ENCODE measurements at places on chromosomes 11 and 22.

DNA sequence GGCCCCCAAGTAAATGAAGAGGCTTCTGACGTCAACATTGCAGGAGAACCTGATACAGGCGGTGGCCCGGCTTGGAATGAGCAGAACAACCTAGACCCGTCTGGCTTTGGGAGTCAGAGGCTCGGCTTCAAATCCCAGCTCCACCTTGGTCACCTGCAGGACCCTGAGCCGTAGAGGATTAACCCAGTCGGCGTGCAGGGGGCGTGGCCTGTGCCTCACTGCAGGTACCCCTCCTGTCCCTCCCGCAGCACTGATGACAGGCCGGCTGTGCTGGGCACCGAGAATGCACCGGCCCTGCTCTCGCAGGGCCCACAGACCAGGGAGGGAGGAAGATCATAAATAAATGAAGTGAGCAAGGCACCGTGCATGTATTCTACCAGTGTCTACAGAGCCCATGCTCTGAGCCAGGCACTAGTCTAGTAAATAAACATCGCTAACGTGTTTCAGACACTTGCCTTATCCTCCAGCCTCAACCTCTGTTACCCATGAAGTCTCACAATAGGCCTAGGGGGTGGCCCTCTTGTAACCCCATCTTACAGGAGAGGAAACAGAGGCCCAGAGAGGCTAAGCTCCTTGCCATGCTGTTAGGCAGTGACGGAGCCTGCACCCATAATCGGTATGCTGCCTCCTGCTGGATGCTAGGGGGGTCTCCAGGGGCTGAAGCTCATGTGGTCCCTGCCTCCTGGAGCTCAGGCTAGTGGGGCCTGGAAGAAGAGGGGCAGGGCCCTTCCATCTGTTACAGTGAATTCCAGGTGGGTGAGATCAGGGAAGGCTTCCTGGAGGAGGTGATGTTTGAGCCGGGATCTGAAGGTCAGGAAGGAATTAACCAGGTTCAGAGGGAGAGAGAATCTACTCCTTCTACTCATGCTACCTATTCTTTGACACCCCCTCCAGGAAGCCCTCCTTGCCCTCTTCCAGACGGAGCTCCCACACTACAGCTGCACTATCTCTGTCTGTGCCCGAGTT is 53.4 kb downstream of the RTL6 start:
- no peak for DNase-seq

- no peak for DNase-seq
These were observed 17.3 kb downstream of the IL10RA start for GRCh38 chr11:118003456-118003855.

- no peak for DNase-seq
These were observed 39.8 kb downstream of the MUC6 start for GRCh38 chr11:996681-997080.

DNA sequence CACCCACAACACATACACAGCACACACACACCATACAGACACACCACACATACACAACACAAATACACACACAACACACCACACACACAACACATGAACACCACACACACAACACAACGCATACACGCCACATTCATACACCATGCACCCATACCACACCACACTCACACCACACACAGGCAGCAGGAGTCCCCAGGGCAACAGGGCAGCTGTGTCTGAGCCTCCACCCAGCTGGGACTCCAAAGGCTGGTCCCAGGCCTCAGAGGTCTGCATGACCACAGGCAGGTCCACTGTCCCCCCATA is 3.3 kb upstream of the WNT7B start:
- no peak for DNase-seq

DNA sequence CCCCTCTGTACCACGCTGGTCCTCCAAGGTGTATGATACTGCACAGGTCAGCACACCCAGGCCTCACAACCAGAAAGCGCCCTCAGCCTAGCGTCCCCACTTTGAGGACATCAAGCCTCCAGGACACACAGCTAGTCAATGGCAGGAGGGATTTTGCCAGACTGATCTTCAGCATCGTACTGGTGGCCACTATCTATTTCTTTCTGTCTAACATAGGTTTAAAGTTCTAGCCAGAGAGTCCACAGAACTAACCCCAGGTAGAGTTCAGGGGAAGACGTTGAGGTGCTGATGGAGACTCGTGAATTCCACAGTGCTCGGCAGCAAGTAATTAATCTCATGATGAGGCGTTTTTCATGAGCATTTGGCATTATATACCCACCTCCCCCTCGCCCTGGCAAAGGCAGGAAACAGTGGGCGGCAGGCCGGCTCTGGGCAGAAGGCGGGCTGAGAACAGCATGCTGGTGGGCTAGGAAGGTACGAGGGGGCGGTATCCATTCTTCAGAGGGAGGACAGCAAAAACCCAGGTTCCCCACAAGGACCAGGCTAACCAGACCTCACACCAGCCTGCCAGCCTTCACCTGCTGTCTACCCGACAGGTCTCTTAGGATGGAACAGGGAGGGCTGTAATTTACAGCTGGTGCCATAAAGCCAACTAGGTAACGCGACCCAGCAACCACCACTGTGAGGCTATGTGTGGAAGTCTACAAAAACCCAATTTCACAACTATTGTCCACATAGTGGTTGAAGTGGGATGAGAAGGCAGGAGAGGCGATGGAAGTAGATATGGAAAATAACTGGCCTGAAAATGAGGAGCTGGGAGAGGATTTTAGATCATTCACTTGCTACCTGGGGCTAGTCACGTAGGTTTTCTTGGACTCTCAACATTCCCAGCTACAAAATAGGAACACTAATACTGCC is 18.5 kb downstream of the MYH9 start:
- no peak for DNase-seq

DNA sequence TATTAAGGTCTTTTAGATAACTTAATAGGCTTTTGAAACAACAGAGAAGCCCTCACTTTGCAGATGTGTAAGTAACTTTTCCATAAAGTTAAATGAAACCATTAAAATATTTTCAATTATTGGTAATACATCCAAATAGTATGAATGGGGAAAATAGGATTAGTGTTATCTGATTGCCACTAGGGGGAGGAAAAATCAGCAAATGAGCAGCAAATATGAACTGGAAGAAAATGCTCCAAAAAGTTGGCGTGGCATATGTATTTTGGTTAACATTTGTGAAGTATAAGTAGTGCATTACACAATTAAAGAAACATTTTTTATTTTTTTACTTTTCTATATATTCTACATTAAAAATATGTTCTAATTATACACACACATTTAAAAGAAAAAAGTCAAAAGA is 259.8 kb upstream of the ANO5 start:
- no peak for DNase-seq

GRCh38 chr11:14625586-14626205 is 17.9 kb upstream of the PDE3B start:
- no peak for DNase-seq

DNA sequence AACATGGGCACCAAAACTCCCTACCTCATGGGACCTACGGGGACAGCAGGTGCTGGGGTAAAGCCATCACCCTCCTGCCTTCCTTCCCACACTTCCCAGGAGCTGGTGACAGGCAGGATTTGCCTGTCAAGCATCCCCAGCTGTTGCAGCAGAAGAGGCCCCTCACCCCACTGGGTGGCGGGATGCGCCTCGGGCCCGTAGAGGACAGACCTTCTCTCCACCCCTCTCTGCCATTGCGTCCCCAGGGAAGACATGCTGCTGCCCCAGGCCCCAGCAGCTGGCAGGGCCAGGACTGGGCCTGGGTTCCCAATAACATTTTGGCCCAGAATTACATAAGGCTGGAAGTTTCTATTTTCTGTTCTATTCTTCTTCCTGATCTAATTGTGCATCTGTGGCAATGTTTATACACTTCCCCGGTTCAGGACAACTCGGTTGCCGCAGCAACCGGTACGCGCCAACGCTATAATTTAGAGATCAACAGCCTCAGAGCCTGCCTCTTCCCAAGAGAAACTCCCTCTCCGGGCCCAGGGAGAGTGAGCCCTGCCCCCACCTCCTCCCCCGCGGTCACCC is 25.4 kb downstream of the KCNJ4 start:
- no peak for DNase-seq

- DNase-seq, result no peak
These were observed 3.8 kb upstream of the BUD13 start for GRCh38 chr11:116776522-116776984.

GRCh38 chr11:13278609-13279486 is 1.3 kb downstream of the BMAL1 start:
- DNase-seq, result no peak

DNA sequence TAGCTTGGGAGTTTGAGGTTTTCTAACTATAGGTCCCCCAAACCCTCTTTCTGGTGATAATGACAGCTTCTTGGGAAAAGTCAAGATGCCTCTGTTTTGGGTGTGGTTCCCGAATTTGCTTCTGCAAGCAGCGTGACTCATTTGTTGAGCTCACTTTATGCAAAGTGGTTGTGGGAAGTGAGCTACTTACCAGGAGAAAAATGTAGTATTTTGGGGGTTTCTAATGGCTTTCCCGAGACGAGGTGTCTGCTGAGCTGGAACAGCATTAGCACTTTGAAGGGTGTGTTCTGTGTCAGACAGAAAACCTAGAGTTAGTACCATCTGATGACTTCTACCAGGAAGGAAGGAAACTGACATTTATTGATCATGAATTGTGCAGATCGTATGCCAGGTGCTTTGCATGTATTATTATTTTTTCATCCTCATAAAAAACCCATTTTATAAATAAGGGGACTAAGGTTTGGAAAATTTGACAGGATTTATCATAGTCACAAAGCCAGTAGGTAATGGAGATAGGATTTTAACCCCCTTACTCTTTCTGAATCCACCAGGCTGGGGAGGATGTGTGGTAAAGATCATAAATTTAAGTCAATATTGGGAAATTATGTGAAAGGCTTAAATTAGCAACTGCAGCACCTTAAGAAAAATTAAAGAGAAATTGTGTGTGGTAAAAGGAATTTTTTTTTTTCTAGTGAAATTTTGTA is 108.8 kb upstream of the CD44 start:
- DNase-seq, result no peak

DNA sequence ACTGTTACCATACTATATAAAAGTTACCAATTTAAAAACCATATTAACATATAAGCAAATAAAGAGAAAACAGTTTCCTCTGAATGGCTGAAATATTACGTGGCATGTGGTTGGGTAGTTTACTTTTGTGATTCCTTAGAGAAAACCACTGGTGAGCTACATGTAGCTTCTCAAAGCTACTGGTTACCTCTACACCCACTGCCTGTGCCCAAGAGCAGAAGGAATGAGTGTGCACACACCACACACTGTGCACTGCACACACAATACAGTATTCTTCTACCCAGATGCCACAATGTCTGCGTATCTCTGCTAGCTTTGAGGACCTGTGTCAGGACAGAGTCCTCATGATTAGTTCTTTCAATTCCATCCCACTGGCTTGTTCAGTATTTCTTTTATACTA is 25.5 kb upstream of the YPEL1 start:
- no peak for DNase-seq

GRCh38 chr11:76723548-76723947 is 53.0 kb upstream of the LRRC32 start:
- DNase-seq, result no peak

- no peak for DNase-seq
These were observed 102.6 kb downstream of the TMPRSS5 start for GRCh38 chr11:113603277-113604059.

GRCh38 chr11:127629200-127629599 is 628.6 kb upstream of the KIRREL3 start:
- no peak for DNase-seq

GRCh38 chr11:123264431-123264780 is 69.4 kb upstream of the CLMP start:
- no peak for DNase-seq

DNA sequence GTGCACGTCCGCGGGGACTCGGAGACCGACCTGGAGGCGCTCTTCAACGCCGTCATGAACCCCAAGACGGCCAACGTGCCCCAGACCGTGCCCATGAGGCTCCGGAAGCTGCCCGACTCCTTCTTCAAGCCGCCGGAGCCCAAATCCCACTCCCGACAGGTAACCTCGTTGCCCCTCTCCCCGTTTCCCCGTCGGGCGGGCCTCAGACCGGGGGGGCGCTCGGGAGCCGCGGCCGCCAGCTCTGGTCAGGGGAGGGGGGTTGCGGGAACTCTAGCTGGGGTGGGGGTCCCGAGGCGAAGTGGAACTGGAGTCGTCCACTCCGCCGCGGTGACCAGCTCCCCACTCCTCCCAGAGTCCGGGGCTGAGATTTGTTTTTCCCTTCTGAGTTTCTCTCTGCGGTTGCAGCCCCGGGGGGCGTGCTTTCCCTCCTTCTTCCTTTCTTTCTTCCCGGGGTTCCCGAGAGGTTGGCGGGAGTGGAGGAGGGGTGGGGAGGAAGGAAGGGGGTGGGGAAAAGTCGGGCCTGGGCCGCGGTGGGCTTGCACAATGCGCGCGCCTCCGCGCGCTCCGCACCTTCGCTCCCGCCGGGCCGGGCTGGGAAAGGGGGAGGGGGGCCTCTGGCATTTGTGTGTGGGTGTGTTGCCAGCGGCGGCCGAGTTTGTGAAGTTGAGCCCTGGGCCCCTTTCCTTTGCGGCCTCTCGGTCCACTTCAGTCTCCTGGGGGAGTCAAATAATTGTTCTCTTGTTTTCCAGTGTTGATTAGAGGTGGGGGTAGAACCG is 952 bp downstream of the YAP1 start:
- peak; percentile 18 for DNase-seq

DNA sequence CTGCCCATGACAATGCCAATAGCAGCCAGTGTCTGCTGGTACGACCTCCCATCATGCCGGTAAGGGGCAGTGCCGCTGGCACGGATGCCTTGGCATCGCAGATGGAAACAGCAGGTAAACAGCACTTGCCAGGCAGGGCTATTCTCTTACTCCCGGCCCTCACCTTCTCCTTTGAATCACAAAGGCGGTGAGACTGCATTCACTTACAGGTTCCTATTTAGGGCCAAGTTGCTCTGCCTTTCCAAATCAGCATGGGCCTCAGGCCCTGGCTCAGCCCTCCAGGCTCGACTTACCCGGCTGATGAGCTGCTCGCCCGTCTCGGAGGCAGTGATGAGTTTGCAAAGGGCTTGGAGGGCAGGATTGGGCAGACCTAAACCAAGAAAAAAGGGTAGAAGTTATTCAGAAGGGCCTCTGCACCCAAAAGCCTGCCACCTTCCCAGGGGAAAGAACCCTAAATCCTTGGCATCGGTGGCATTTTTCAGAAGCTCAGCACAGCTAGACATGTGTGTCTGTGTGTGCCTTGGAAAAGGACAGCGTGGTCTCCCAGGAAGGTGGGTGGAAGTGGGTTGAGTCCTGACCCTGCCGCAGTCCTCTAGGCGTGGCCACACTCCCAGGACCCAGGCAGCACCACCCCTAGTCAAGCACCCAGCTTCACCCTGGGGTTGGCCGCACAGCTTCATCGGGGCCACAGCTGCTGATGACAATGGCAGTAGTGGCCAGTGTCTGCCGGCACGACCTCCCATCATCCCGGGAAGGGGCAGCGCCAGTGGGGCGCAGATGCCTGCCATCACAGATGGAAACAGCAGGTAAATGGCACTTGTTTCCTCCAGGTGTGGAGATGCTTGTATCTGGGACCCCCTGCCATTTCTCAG is 73.5 kb upstream of the PITPNB start:
- DNase-seq, result no peak
